COR-L47 (cell line): ENCODE measurements at places on chromosomes 12 and 14.

GRCh38 chr14:92564344-92565039, 50.9 kb downstream of the RIN3 start:
- no peak for DNase-seq

- peak; percentile 58 for DNase-seq
Observed at GRCh38 chr12:67069451-67070306, 199.5 kb upstream of the CAND1 start.

DNA sequence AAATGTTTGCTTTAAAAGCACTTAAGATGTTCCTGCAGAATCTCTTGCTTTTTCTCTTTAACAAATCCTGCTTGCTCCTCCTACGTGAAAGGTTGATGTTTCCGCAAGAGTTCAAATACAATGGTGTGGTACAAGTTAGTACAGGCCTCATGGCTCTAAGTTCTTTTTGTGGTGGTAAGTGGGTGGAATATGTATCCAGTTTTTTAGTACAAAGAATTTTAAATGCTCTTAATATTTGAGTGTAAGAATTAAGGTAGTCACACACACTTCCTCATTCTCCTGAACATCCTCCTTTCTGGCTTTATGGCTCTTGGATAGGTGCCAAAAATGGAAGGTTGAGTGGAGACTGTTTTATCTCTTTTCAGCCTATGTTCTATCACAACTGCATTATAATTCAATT, 1.8 kb downstream of the OTOGL start:
- no peak for DNase-seq

- DNase-seq: no peak
Observed at GRCh38 chr12:91896286-91897024, 249.2 kb downstream of the BTG1 start.

- peak; percentile 17 for DNase-seq
Observed at GRCh38 chr12:49043856-49044258, 16.7 kb downstream of the KMT2D start.

GRCh38 chr12:110501399-110501751, 536 bp downstream of the VPS29 start:
- DNase-seq: peak; percentile 51

DNA sequence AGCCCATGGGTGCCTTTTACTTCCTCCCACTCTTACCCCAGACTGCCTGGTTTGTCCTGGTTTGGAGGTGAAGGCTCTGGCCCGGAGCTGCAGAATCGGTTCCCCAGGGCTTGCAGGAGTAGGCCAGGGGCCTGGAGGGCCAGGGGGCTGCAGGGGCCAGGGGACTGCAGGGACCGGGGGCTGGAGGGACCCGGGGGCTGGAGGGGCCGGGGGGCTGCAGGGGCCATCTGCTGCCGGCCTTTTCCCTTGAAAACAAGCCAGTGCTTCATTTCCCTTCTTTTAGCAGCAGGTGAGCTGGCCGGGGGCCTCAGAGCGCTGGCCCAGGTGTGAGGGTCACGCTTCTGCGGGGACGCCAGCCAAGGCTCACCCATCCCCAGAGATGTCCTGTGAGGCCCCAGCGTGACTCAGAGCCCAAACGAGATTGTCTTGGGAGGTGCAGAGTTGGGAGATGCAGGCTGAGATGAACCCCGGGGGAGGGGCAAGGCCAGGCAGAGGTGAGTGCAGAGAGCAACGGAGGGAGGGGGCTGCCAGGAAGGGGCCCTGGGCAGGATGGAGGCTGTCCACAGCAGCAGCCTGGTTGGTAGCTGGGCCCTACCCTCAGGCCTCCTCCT, 154.9 kb downstream of the KIF26A start:
- DNase-seq: no peak

- DNase-seq: no peak
Observed at GRCh38 chr12:39352471-39353017, 90.4 kb downstream of the KIF21A start.

DNA sequence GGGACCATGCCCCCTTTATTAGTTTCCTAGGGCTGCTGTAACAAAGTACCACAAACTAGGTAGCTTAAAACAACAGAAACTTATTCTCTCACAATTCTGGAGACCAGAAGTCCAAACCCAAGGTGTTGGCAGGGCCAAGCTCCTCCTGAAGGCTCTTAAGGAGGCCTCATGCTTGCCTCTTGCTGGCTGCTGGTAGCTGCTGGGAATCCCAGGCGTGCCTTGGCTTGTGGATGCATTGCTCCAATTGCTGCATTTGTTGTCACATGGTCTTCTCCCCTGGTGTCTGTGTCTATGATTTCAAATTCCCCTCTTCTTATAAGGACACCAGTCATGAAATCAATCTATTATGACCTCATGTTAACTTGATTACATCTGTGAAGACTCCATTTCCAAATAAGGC, 11.2 kb downstream of the SLC17A8 start:
- no peak for DNase-seq

GRCh38 chr12:19130224-19131024, 891 bp downstream of the PLEKHA5 start:
- no peak for DNase-seq

- DNase-seq: no peak
Observed at GRCh38 chr12:3249081-3249800, 172.1 kb downstream of the TSPAN9 start.

DNA sequence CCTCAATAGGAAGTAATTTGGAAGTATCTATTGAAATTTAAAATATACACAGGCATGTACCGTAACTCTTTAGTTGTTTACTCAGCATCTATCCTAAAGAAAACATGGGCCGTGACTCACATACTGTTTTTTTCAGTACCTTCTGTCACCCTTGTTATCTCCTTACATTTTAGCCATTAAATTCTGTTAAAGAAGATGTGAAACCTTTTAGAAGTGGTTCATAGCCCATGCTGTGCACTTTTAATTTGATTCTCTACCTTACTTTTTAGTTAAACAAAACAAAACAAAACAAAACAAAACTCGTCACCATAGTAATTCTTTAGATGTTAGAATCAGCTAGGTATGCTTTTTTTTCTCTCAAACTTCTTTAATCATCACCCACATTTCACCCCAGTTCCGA, 494.4 kb upstream of the RGS6 start:
- no peak for DNase-seq

- DNase-seq: no peak
Observed at GRCh38 chr12:57389033-57389432, 41.8 kb downstream of the R3HDM2 start.

GRCh38 chr12:85058339-85058738, 22.2 kb downstream of the LRRIQ1 start:
- DNase-seq: no peak
